Activated naive CD4-positive, alpha-beta T cell treated with anti-CD3 and anti-CD28 coated beads for 36 hours (primary cell): ENCODE measurements at places on chromosomes 3 and 15. TPM values are rescaled to one million over a fixed set of nuclear protein-coding genes. Genes with fewer than 3 reads are reported as not detected.

DNA sequence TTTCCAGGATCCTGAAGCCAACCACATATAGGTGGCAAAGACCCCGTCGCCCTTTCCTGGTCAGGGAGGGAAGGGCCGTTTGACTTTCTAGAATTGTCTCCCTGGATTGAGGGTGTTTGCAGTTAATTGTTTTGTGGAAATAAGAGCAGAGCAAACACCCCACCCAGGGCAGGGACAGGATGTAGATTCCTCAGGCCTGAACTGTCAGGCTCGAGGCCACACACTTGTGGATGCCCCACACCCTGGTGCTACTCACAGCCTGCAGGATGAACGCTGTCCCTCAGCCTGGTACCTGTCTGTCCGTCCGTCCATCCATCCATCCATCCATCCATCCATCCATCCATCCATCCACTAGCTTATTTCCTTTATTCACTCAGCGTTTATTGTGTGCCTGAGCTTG, 29.9 kb upstream of the FLNB start:
- DNase-seq = no peak

GRCh38 chr3:37523361-37523760, 338.3 kb upstream of the CTDSPL start:
- no peak for DNase-seq

GRCh38 chr15:89104172-89104564, 15.9 kb downstream of the ABHD2 start:
- DNase-seq = no peak

GRCh38 chr3:59660852-59661625, 611.2 kb upstream of the CFAP20DC start:
- DNase-seq = no peak

- DNase-seq = no peak
Observed at GRCh38 chr3:42639192-42639591, 14.3 kb upstream of the ZBTB47 start.

GRCh38 chr3:172259726-172260248, 188.5 kb downstream of the GHSR start:
- no peak for DNase-seq

DNA sequence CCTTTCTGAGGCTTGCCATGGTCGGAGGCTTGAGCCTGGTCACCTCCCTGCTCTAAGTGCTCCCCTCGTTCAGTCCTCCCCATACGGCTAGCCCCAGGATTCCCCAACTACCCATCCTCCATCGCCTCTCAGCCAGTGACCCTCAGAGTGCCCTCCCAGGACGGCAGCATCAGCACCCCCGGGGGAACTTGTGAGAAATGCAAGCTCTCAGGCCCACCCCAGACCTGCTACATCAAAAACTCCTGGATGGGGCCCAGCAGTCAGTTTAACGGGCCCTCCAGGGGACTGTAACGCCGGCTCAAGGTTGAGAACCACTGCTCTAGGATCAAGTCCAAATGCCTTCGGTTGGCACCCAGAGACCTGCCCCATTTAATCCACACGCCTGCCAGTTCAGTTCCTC, 6.9 kb downstream of the ADAMTS17 start:
- no peak for DNase-seq

- no peak for DNase-seq
Observed at GRCh38 chr3:128415200-128415772, 51.4 kb downstream of the DNAJB8 start.

DNA sequence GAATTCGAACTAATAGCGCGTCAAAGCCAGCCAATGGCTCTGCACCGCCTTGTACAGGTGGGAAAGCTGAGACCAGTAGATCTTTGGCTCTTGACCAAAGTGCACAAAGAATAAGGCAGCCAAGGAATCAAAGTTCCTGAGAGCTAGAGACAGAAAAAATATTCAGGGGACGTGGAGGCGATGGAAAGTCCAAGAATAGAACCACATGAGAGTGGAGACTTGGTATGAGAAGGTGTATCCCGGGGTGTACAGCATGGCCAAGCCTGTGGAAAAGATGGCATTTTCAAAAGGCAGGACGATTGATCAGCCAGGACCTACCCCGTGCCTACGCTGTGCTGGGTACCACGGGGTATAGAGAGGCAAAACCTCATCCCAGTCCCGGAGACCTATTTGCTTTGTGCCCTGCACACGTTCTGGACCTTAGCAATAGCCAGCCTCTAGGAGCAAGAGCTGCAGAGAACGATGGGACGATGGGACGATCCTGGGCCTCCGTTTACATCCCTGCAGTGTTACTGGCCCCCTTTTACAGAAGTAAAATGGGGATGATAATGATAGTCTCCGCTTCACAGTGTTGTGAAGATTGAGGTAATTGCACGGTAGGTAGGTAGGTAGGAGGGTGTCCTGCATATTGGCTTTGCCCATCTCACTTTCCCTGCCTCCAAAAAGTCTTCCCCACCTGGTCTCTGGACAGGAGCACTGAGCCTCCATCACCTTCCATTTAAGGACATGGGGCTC, 583 bp upstream of the RBSN start:
- peak; percentile 35 for DNase-seq

DNA sequence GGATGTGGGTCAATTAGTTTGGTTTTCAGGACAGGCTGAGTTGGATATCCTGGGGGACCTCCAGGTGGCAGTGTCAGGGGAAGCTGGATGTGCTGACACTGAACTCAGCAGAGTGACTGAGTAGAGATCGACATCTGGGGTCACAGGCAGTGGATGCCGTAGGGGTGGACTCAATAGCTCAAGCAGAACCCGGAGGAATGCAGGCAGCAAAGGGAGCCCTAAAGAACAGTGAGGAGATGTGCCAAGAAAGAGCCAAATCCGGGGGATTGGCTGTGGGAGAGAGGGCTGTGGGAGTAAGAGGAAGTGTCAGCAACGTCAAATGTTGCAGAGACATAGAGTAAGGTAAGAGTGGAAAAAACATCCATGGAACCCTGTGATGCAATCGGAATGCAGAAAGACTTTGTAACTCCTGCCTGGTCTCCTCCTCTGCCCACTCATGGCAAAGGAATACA, 11.6 kb downstream of the CCR5AS start:
- no peak for DNase-seq

The OSTN gene
- total RNA-seq = not detected
